Stimulated activated CD4-positive, alpha-beta T cell treated with anti-CD3 and anti-CD28 coated beads, Interleukin-2, amount 100 ng/mL, for 4 hours (primary cell): ENCODE measurements at places on chromosomes 7 and 10.

- DNase-seq: no peak
These were observed 199.1 kb upstream of the AHR start for GRCh38 chr7:17099083-17099973.

DNA sequence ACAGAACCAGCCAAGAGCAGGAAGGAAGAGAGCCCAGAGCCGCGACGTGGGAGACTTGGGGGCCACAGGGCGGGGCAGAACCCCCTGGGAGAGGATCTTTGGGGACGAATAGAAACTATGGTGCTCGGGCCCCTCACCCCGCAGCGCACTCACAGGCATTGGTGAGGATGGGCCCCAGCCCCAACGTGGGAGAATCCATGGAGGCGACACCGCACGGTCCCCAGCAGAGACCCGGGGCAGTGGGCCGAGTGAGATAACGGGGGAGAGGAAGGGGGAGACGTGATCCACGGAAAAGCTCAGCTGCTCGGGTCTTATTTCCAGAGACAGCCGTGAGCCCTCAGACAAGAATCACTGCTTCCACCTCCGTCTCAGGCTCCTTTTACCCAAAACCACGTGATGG is 222.4 kb downstream of the TCERG1L start:
- DNase-seq: no peak

- no peak for DNase-seq
These were observed 2.0 kb upstream of the HEPACAM2 start for GRCh38 chr7:93228302-93228701.

DNA sequence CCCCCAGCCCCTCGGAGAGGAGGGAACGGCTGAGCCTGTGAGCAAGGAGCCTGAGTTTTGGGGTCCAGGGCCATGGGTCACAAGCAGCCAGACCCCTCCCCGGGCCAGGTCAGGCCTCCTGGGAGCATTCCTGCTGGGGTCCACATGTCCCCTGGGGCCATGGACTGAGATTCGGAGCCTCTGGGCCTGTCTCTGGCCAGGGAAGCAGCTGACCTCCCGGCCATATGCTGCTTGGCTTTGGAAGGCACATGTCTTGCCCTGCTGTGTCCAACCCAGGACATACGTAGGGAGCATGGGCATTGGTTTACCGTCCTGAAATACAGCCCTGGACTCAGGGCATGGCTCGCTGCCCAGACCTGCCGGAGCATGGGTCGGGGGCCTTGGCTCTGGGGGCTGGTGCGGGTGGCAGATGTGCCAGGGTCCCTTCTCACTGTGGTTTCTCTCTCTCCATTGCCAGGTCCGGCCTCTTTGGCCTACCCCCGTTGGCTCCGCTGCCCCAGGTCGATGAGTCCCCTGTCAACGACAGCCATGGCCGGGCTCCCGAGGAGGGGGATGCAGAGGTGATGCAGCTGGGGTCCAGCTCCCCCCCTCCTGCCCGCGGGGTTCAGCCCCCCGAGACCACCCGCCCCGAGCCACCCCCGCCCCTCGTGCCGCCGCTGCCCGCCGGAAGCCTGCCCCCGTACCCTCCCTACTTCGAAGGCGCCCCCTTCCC is 7.3 kb downstream of the PWWP2B start:
- no peak for DNase-seq

DNA sequence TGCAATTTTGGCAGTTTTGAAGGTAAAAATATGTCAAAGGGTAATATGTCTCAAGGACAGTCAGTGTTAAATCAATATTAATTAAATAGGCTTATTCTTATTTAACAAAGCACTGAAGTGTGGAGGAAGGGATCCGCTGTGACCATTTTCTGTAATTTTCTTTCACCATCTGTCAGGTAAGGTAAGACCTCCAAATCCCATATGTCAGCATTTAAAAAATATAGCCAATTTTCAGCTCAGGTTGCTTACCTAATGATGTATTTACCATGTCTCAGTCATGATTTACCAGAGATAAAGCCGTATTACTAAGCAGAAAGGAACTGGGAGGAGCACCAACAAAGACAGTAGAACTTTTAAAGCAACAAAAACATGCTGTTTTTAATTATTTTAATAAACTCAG is 683.9 kb downstream of the CCSER2 start:
- DNase-seq: no peak

GRCh38 chr10:114506871-114507385 is 102.6 kb upstream of the AFAP1L2 start:
- DNase-seq: no peak

- DNase-seq: no peak
These were observed 751.9 kb upstream of the POT1 start for GRCh38 chr7:125681508-125681907.

DNA sequence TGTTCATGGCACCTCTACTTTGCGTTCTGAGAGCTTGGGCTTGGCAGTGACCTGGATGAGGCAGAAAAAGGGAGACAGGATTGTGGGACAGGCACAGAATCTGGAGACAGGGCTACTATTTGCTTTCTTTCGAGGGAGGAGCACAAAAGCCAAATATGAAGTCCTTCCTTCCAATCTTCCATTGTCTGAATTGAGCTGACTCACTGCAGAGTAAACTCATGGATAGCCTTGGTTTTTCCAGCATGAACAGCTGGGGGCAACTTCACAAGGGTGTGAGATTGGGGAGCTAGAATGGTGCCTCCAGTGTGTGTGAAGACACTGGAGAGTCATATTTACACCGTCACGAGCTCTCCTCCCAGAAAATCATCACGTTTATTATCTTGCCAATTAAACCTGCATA is 55.6 kb upstream of the NRP1 start:
- DNase-seq: no peak

DNA sequence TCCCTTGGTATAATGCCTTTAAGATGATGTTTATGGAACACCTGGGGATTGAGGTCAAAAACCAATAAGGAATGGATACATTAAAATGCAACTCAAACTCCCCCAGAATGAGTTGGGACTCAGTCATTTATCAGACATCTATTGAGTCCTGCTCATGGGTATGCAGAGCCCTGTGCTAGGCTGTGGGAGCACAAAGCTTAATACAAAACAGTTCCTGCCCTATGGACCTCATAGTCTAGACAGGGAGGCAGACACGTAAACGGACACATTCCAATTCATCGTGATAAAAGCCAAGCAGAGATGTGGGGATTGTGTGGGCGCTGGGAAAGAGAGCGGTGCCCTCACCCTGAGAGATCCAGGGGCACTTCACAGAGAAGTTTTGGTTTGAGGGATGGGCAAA is 181.7 kb downstream of the PTEN start:
- DNase-seq: no peak

GRCh38 chr10:133359554-133359971 is 1.7 kb upstream of the FUOM start:
- DNase-seq: no peak

GRCh38 chr10:108612485-108612884 is 1310.8 kb downstream of the XPNPEP1 start:
- no peak for DNase-seq

DNA sequence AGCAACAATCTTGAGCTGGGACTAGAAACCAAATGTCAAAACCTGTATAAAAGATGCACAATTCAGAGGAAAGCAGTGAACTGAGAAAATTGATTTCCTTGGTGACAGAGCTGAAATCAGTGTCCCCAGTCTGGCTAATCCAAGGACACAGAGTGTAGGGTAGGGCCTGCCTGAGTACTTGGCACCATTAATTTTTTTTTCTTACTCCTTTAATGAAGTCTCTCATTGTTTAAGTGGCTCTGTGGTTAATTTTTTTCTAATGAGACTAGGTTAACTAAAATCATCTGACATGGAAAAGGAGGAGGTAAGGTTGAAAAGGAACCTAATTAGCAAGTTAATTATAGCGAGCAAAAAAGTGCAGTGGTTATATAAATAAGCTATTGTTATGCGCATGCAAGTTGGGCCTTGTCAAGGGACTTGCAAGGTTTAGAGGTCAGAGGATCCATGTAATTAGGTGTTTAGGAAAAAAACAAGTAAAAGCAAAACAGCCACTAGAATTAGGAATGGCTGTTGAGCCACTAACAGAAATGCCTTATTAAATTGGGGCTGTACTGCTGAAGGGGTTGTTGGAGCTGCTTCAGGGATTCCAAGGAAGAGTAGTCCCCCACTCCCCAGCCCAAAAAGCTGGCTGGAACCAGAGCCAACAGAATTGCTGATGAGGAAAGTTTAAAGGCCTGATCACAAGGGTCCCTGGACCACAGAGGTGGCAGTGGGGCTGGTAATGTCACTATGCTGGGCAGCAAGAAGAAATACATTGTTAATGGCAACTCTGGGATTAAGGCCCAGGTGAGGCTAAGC is 58.9 kb upstream of the STRIP2 start:
- DNase-seq: no peak

- no peak for DNase-seq
These were observed 51.7 kb downstream of the ADCY1 start for GRCh38 chr7:45625714-45626440.

- no peak for DNase-seq
These were observed 21.0 kb upstream of the EEPD1 start for GRCh38 chr7:36132012-36132411.

DNA sequence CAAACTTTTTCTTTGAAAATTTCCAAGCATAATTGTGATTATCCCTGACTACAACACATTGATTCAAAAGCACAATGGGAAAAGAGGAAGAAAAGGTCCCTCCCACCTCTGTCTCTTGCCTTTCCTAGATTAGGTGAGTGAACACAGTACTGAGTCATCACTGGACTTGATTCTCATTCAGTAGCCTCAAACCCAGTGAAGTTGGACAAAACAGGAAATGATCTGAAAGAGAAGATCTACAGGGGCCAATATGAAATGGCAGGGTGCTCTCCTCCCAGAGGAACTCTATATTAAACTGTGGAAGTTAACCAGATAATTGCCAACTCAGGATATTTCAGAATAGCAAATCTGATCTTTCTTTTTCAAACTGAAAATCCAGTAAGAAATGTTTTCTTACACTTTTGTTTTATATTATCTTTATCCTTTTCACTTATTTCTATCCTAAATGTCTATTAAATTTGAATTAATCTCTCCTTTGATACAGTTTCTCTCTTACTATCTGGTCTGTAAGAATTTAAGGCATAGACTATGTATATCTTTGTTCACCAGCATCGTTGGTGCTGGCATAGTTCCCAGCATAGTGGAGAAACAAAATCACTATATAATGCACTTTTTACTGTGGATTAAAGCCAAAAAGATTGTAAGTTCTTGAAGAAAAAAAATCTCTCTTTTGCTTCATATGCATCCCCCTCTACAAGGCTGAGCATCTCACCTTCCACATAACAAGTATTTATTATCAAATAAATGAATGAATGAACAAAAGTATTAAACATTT is 41.4 kb upstream of the IKZF1 start:
- no peak for DNase-seq

DNA sequence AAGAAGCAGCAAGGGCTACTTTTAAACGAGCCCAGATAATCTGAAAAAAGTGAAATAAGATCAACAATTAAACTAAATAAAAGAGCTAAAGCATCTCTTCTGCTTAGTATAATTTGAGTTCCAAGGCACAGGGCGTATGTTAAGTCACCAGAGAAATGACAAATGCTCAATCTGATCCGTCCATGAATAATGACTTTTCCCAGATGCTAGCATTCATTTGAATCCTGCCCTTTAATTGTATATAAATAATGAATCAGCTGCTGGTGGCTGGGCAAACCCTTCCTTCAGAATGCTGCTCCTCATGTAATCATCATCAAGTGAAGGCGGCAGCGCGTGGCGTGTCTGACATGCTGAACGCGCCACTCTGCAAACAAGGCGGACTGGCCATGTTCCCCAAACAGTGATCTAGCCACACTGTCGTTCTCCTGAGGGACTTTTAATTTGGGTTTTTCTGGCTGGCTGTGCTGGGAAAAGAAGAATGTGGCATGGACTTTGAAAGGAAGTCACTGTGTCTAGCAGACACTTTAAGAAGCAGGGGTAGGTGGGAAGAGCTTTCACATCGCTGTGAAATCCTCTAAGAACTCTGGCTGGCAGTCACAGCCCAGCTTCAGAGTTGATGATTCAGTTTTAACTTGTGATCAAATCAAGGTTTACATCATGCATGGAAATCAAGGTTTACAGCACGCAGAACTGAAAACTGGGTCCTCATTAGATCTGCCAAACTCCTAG is 70.7 kb downstream of the BEND7 start:
- DNase-seq: no peak

DNA sequence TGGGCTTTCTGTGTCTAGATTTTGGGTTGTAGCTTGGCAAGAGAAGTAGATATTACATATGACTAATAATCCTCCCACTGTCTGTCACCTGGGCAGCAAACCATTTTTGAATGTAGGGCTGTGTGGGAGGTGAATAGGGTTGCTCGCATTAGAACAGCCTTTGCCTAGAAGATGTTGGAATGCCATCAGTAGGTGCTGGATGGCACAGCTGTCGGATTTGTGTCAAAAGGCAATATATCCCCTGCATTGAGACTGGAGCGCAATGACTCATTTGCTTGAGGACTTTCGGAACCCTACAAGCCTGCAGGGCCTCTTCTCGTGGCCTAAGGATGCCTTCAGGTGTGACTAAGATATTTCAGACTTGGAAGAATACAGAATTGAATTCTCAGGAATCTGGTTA is 323.8 kb downstream of the GPR158 start:
- no peak for DNase-seq

GRCh38 chr10:57867241-57867640 is 400.5 kb downstream of the IPMK start:
- DNase-seq: no peak

DNA sequence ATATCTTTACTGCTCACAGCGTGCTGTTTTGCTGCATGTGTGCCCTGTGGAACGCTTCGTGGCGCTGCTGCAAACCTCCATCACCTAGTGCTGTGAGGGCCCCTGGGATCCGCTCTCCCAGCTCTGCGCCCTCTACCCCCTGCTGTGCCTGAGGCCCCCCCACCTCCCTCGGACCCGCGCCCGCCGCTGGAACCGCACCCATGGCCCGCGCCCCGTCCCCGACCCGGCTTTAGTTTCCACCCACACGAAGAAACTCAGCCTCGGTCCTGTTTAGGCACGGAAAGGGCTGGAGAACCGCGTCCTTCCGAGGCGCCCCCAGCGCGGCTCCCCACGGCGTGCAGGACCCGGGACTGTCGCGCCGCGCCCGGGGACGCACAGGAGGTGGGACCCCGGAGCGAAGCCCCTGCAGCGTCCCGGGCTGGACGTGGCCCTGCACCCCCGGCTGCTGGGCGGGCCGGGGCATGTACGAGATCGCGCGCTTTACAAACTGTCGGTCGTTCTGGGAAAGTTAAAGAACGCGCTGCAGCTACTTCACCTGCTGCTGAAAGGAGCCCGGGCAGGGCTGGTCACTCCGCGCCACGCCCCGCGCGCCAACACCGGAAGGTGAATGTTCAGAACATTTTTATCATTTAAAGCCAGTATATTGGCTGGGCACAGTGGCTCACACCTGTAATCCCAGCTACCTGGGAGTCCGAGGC is 54.3 kb downstream of the BMS1 start:
- DNase-seq: no peak

- DNase-seq: no peak
These were observed 49.6 kb downstream of the COL13A1 start for GRCh38 chr10:69851306-69851705.

GRCh38 chr7:120033114-120033513 is 239.9 kb upstream of the KCND2 start:
- no peak for DNase-seq

GRCh38 chr10:59648711-59649201 is 60.9 kb downstream of the SLC16A9 start:
- DNase-seq: no peak
